ENCODE measurements at places on chromosomes 4 and X.

DNA sequence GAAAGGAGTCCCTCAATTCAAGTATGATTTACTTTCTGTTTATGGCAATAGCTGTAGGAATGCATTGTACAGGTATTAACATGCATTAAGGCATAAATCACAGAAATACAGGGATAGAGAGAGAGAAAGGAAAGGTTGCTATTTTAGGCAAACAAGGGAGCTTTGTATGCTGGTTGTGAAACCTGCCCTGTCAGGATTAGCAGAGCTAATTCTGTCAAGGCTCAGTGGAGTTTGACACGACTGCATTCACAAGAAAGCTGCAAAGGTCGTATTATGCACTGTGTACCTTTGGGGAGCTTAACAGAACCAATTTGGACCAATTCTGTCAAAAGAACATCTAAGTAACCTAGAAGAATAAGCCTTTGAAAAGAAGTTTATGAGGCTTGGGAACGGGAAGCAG, 239.3 kb downstream of the GRIA2 start:
- DNase-seq = no peak

GRCh38 chr4:10466161-10466560, 8.9 kb upstream of the ZNF518B start:
- DNase-seq = no peak

- DNase-seq = no peak
Measured at GRCh38 chr4:95272797-95273196, 276.0 kb downstream of the UNC5C start.

GRCh38 chr4:106708464-106708816, 327.7 kb downstream of the DKK2 start:
- DNase-seq = no peak

DNA sequence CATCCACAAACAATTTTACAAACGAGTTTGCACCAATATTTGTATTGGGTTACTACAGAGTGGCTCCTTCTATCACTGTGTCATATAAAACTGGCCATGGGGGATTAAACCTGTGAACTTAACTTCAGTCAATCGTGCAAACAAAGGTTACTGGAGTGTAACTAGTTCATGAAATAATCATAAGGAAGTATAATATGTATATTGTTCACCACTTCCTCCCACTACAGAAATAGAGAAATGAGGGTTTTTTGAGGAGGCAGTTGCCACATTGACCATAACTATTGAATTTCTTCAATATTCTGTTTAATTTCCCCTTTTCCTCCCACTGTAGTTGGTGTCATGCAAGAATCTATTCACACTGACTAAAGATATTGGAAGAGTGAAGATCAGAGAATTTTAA, at the start of gene GPR82:
TSS of gene GPR82 (plus strand) at position 356 of the 400 bp plus-strand sequence. CDS start 2,846 bp downstream, outside the sequence.
- DNase-seq = no peak

- DNase-seq = no peak
Measured at GRCh38 chrX:80246271-80246670, 174.0 kb upstream of the TENT5D start.

GRCh38 chrX:45083314-45083713, 117.4 kb downstream of the DIPK2B start:
- DNase-seq = no peak

DNA sequence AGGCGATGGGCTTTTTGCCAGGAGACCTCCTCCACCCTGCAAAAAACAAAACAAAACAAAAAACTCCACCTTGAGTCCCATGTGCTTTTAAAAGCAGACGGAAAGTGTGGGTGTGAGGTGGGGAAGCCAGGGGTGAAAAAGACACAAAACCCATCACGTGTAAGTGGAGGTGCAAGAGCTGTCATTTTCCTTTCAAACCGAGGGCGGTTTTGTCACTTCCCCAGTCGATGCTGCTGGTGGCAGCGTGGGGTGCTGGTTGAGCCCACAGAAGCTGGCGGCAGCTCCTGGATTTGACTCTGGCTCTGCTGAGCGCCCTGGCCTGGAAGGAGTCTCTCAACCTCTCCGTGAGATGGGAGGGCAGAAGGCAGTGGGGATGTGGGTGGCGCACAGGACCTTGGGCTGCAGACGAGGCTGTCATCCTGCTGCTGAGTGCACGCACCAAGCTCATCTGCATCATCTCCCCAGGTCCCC, 110.0 kb downstream of the PSAPL1 start:
- DNase-seq = no peak

- DNase-seq = no peak
Measured at GRCh38 chr4:155612074-155612473, 54.6 kb upstream of the GUCY1A1 start.

DNA sequence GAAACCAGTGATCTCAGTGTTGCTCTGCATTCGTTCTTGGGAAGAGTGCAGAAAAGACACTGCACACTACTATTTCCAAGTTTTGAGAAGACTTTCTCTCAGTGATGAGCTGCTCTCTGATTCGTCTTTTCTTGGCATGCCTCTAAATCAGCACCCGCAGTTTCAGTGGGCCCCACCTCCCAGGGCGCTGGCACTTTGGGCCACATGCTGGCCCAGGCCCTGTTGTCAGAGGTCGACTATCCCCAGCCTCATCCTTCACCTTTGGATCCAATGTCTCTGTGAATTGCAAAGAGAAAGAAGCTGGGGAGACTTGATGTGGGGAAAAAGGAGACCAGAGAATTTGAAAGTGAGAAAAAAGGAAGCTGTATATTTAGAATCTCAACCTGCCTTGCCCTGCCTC, 644.1 kb upstream of the PITX2 start:
- no peak for DNase-seq

DNA sequence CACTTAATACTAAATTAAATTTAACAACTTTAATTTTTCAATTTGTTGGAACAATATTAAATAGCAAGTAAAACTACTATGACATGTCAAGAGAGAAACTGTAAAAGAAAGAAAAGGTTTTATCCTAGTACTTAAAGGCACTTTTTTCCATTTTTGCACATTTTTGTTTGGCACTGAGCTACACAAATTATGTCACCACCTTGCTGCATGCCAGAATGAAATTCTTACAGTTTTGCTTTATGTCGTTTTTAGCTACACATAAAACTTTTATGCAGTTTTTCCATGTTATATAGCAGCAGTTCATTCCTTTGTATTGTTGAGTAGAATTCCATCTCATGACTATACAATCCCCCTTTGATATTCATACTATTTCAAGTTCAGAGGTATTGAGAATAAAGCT, 99.1 kb upstream of the RXFP1 start:
- DNase-seq = no peak

- no peak for DNase-seq
Measured at GRCh38 chrX:110146521-110146920, 143.6 kb downstream of the TMEM164 start.

GRCh38 chrX:2552621-2553201, 51.9 kb upstream of the DHRSX start:
- DNase-seq = no peak

- no peak for DNase-seq
Measured at GRCh38 chr4:132683957-132684356, 465.1 kb upstream of the PCDH10 start.

DNA sequence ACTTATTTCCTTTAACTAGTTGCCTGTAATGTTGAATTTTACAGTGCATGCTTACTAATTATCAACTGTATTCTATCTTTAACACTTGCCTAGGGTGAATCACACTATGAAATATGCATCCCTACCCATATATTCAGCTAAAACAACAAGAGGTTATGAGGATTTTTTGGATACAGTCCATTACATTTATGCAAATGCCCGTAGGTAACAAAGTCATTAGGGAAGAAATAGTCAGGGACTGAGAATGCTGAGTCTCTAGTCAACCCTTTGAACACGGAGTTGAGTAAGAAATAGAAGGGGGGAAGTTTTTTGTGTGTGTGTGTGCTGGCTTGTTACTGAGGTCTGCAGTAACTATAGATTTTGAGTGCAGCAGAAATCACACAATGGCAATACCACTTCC, 26.1 kb upstream of the CBLL2 start:
- DNase-seq = no peak

- no peak for DNase-seq
Measured at GRCh38 chrX:44915361-44915868, 42.4 kb downstream of the KDM6A start.

GRCh38 chr4:106775636-106776035, 260.5 kb downstream of the DKK2 start:
- no peak for DNase-seq

DNA sequence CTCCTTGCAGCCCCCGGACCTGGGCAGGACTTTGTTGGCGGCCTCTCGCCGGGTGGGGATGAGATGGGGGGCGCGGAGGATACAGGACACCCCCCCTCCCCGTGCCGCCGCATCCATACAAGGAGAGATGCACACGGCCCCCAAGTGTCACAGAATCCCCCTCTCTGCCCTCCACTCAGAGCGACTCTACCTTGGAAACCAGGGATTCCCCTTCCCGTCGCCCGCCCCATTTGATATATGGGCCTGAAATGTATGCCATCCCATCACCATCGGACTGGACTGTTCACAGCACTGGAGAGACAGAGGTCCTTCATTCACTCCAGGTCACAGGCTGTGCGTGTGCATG, 426 bp downstream of the PORCN start:
- no peak for DNase-seq

GRCh38 chr4:186887291-186887700, 163.6 kb upstream of the FAT1 start:
- no peak for DNase-seq

- no peak for DNase-seq
Measured at GRCh38 chr4:89563431-89563830, 255.8 kb upstream of the GPRIN3 start.

DNA sequence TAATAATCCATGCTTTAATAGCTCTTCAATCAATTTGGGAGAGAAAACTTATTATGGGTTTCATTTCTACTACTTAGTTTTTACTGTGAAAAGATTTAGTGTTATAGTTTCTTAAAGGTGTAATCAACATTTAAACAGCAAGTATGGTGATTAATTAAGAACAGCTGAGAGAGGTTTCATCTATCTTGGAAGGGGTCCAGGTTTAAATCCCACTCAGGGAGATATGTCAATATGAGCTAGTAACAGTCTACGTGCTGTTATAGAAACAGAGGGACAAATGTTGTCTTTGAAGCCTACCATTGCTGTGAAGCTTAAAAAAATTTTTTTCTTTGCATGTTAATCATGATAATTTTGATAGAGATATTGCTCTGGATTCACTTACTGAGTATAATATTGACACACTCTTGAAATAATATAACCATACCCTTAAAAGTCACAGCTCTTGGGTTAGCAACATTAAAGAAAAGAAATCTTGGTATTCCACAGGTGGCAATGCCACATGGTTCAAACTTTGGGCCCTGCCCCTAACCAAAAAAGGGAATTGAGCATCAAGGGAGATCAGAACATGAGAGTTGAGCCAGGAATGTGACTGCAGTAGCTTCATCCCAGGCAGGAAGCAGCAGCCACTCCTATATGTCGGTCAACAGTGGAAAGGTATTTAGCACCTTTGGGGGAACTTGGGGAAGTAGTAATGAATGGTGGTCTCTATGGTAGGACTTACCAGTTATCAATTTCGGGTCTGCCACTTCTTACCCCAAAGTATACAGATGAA, 107.8 kb downstream of the ANK2 start:
- DNase-seq = no peak

DNA sequence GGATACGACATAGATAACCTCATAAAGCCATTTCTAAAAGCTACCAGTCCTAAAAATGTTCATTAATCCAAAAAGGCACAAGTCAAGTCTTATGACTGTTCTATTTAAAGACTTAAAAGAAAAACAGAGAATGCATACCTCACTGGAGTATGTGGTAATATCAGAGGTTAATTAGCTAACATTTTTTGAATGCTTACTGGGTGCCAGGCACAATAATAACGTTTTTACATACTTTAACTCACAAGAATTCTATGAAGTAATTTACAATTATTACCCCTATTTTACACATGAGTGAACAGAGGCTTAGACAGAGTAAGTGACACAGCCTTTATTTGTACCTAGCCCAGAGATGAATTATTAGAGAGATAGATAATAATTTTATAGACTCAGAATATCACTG, 207.5 kb downstream of the PDGFC start:
- no peak for DNase-seq

- no peak for DNase-seq
Measured at GRCh38 chr4:150211799-150212445, 133.7 kb downstream of the DCLK2 start.

- DNase-seq = no peak
Measured at GRCh38 chr4:8706216-8707044, 113.9 kb downstream of the CPZ start.

- DNase-seq = no peak
Measured at GRCh38 chrX:17692709-17693346, 44.5 kb upstream of the SCML1 start.

- no peak for DNase-seq
Measured at GRCh38 chr4:42123071-42123644, 29.3 kb downstream of the BEND4 start.

DNA sequence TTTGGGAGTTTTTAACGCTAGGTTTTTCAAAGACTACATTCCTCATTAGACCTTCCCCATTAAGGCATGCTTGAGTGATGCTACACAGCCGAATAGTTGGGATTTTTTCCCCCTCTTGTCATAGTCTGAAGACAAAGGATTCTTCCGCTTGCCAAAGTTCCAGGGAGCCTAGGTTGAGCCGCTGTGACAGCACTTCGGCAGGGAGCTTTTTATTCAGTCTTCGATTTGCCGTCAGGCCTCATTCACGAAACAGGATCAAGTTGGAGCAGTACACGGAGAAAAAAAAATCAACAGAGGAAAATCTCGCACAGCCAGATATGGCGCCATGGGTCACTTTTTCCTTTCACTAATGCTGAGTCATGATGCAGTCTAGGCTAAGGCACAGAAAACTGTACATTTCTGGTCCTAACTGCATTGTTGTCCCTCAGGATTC, 24.3 kb downstream of the SHROOM3 start:
- DNase-seq = no peak

GRCh38 chrX:15929194-15929593, 74.6 kb upstream of the AP1S2 start:
- no peak for DNase-seq

- DNase-seq = peak; percentile 62
Measured at GRCh38 chrX:74291964-74292807, 11.8 kb upstream of the ZCCHC13 start.

DNA sequence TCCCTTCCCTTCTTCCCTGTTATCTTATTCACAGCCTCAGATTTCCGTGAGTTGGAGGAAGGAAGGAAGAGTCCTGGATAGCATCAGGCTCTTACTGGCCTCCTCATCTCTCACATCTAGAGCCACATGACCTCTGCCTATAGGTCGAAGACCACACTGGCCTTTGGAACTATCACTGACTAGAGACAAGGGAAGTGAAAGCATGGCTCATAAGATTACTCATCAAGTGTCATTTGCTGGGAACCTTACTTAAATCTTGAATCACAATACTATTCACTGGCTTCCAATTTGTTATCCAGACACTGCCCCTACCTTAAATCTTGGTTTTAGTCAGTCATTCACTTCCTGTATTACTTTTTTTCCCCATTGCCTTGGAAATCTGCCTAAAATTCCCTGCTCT, 61.6 kb upstream of the MTMR8 start:
- DNase-seq = no peak

GRCh38 chrX:36909676-36910030, 98.5 kb upstream of the FAM47C start:
- no peak for DNase-seq

DNA sequence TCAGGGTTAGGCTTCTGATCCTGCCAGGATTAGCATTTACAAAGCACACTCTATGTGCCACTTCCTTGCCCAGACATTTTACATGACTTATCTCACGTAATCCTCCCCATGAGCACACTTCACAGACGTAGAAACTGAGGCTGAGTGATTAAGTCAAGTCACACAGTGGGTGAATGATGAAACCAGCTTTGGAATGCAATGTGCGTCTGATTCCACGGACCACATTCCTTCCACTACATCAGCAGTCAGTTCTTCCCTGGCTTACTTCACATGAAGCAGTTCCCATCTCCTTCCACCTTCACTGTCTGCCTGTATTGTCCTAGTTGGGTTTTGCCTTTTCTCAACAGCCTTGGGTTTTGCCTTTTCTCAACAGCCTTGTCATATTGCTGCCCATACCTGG, 134.3 kb upstream of the PPARGC1A start:
- no peak for DNase-seq

Measured in stimulated activated CD4-positive, alpha-beta T cell treated with anti-CD3 and anti-CD28 coated beads, Interleukin-15, amount 100 ng/mL, for 1 hour (primary cell).